ENCODE measurements at places on chromosomes 5 and 9.

DNA sequence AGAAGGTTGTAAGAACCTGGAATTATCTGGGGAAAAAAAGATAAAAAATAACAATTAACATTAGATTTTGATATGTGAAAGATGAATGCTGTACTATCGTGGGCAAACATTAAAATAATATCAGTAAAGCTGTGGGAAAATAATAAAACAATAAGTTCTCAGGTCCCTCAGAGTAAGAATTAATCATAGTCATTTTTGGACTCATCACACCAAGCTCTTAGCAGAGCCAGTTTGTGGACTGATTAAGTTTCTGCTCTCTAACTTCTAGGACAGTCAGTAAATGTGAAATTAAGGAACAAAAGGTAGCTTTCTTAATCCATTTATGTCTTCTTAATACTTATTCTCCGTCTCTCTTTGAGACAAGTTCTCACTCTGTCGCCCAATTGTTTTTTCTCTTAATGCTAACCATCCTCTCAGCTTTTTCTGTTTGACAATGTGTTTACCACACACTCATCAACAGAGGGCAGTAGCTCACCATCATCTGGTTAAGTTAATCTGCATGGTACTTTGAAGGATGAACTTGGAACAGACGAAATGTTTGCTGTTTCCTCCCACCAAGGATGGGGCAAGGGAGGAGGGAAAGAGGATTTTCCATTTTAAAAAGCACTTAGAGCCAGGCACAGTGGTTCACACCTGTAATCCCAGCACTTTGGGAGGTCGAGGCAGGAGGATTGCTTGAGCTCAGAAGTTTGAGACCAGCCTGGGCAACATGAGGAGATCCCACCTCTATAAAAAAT lies 5.3 kb upstream of the ACO1 start:
- DNase-seq: peak; percentile 25

GRCh38 chr5:68093455-68094159 lies 121.9 kb upstream of the PIK3R1 start:
- no peak for DNase-seq

DNA sequence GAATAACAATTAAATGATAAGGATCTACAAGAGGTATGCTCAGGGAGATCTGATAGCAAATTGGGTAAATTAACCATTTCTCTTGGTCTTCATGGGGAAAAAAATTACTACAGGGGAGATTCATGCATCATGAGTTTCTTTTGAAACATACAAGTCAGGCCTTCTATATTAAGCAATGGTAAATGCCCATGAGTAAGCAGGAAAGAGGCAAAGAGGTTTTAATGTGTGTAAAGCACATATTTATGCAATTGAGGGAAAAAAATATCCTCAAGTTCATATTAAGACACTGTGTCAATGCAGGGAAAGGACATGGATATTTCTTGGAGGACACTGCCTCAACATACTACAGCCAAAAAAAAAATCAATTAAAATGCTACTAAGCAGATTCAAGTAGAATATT lies 73.4 kb upstream of the NR4A3 start:
- DNase-seq: no peak

- DNase-seq: no peak
These were observed 174.7 kb downstream of the FBXL7 start for GRCh38 chr5:15674716-15675115.

GRCh38 chr5:94021246-94021645 lies 279.8 kb upstream of the POU5F2 start:
- no peak for DNase-seq

- no peak for DNase-seq
These were observed 162.2 kb upstream of the STK32A start for GRCh38 chr5:147072622-147073021.

- DNase-seq: no peak
These were observed 16.5 kb upstream of the QRFP start for GRCh38 chr9:130912932-130913598.

DNA sequence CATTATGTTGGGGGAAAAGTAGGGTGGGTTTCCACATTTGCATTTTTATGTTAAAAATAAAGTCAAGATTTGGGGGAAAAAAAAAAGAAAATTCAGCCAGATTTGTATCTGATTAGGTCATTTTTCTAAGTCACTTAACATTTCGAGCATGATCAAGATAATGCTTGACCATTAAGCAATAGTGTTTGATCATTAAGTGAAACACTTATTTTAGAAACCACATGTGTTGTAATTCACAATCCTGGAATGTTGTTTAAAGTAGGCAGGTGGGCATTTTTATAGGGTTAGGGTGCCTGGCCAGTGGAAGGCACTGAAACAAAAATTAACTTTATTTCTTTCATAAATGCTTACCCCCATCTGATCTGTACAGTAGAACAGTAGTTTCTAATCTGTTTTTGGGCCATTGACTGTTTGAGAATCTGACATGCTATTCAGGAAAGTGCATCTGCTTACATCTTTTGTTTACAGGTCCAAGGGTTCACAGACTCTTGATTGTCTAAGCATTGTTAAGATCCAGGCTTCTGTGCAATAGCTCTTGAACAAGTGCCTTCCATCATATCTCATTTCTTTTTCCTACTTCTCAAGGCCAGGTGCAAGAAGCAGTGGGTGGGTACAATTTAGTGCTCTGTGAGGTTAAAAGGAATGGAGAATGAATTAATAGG lies 9.1 kb downstream of the ZCCHC9 start:
- DNase-seq: no peak

All from stimulated activated naive CD4-positive, alpha-beta T cell (primary cell).